ENCODE measurements at places on chromosomes 1 and 21. TPM values are rescaled to one million over a fixed set of nuclear protein-coding genes. Genes with fewer than 3 reads are reported as not detected.
A peak's percentile ranks its signal among the peaks of the same experiment; 100 is the strongest.

DNA sequence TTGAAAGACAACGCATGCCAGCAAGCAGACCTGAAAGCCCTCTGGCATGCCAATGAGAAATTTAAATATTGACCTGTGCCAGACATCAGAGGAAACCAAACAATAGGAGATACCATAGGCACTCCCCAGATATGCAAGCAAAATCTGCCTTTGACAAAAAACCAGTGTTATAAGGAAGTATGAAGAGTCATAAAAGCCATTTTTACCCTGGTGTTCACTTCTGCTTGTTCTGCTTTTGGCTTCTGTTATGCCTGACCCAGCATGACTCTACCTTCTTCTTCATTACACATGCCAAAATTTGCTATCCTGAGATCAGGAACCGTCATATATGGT is 26.4 kb downstream of the NPHS2 start:
- DNase-seq, result no peak

- DNase-seq, result no peak
Observed at GRCh38 chr1:194300340-194300739, 1113.9 kb upstream of the B3GALT2 start.

- no peak for DNase-seq
Observed at GRCh38 chr1:37480581-37481288, 6.4 kb downstream of the ZC3H12A start.

- DNase-seq, result no peak
Observed at GRCh38 chr1:171784784-171785183, 3.3 kb downstream of the METTL13 start.

The SPRR2G gene
- total RNA-seq, result 3.1 TPM

GRCh38 chr1:31476891-31477846 is 64.2 kb downstream of the SERINC2 start:
- DNase-seq, result peak; percentile 77

The RPE65 gene
- total RNA-seq, result not detected

DNA sequence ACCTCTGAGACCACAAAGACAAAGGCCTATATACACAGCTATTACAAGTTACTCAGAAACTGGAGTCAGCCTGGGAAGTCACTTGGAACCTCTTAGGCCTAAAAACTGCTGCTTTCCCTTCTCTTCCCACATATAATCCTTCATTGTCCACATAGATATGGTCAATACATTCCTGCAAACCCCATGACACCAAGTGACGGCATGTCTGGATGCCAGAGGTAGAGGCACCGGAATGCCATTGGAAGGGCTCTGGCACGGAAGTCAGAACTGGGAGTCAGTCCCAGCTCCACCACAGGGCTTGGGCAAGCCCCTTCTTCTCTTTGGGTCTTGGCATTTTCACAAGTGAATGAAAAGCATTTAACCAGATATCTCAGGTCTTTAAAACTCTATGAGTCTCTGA is 204.7 kb downstream of the MATN1 start:
- no peak for DNase-seq

- DNase-seq, result no peak
Observed at GRCh38 chr1:67839826-67840225, 6.6 kb upstream of the GNG12 start.

GRCh38 chr1:245465666-245466065 is 310.9 kb downstream of the KIF26B start:
- no peak for DNase-seq

The TMPRSS15 gene
- total RNA-seq, result not detected

The PERM1 gene
- total RNA-seq, result not detected

The LCE1E gene
- 0.51 TPM for total RNA-seq

Measured in foreskin keratinocyte (primary cell).